GM04503 (cell line): ENCODE measurements at places on chromosomes 7 and 10.

DNA sequence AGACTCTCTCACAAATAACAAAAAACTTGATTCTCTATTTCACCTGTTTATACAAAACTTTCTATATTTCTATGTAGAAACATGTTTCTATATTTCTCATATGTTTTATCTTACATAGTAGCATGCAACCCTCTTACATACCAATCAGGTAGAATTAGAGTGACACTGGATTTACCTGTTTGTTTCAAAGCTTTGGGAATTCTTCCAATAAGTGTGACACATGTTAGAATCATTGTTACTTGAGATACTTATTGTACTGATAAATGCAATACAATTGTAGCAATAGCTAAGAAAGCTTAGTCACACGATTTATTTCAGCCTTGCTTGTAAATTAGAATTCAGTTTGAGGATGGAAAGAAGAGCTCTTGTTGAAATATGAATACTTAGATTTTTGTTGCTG lies 4.9 kb downstream of the HYAL4 start:
- no peak for DNase-seq

GRCh38 chr10:100327007-100327717 lies 2.9 kb downstream of the PKD2L1 start:
- DNase-seq = no peak

DNA sequence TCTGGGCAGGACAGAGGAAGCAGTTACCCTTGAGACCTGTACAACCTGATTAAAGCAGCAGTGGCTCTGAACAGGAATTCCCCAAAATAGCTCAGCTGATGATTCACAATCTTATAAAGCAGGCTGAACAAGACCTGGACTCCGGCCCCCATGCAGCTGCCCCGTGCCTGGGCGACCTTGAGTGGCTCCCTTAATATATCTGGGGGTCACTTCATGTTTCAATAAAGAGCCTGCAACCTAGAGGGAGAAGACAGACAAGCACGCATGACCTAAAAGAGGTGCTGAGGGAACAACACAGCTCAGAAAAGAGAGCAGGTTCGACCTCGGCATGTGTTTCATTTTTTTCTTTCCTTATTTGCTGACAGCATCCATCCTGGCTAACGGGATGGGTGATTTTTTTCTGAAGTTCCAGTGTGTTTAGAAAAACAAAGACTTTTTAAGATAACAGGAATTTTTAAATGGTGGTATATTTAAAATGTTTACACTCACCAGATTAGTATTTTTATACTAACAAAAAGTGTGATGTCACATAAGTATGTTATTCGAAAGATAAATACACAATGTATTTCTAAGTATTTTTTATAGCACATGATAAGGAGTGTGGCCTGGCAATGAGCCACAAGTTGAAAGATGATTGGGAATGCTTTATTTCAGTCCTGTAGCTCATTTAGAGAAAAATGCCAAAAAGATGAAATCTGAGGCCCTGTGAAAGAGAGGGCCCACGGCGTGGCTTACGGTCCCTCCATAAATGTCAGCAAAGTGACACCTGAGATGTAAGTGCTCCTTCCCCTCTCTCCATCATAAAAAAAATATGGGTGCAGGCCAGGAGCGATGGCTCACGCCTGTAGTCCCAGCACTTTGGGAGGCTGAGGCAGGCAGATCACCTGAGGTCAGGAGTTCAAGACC lies 161.3 kb downstream of the SLIT1 start:
- no peak for DNase-seq

DNA sequence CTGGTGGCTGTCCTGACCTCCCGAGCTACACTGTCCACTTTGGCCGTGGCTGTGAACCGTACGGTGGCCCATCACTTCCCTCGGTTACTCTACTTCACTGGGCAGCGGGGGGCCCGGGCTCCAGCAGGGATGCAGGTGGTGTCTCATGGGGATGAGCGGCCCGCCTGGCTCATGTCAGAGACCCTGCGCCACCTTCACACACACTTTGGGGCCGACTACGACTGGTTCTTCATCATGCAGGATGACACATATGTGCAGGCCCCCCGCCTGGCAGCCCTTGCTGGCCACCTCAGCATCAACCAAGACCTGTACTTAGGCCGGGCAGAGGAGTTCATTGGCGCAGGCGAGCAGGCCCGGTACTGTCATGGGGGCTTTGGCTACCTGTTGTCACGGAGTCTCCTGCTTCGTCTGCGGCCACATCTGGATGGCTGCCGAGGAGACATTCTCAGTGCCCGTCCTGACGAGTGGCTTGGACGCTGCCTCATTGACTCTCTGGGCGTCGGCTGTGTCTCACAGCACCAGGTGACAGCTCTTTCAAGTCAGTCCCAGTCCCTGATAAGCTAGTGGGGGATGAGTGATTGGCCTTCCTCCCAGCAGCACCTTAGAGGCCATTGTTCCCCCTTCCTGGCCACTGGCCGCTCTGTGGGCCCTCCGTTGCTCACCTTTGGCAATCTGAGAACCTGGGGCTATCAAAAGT lies 3.0 kb downstream of the CHPF2 start:
- no peak for DNase-seq

DNA sequence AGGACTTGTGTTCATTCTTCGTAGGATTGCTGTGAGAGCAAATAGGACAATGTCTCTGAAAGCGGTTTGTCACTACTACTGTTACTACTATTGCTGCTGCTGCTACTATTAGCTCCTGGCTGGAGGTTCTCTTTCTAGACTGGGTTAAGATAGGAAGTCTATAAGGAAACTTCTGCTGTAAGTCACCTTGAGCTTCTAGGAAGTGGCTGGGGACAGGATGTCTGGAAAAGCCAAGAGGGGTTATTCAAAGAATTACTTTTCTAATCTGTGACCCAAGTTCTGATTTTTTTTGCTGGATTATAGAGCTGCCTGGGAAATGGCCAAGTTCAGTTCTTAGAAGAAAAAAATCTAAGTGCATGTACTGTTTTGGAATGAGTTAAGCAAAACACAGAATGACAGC lies 62.2 kb downstream of the NAMPT start:
- DNase-seq = no peak
